ENCODE measurements at places on chromosomes 6 and 20.

DNA sequence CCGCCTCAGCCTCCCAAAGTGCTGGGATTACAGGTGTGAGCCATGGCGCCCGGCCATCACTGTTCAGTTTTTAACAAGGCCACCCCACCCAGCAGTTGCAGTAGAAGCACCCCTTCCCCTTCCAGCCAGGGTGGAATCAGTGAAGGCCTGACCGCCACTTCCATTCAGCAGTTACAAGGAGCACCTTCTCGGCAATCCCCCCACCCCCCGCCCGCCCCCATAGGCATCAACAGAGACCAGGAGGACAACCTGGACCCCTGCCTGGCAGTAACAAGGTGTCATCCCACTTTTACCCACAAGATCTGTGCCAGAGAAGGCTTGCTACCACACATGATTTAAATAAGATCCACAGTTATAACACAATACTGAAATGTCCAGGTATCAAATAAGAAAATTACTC, 23.1 kb downstream of the NCR2 start:
- no peak for DNase-seq

- DNase-seq, result no peak
These were observed 71.8 kb downstream of the SAMD3 start for GRCh38 chr6:130150906-130151305.

DNA sequence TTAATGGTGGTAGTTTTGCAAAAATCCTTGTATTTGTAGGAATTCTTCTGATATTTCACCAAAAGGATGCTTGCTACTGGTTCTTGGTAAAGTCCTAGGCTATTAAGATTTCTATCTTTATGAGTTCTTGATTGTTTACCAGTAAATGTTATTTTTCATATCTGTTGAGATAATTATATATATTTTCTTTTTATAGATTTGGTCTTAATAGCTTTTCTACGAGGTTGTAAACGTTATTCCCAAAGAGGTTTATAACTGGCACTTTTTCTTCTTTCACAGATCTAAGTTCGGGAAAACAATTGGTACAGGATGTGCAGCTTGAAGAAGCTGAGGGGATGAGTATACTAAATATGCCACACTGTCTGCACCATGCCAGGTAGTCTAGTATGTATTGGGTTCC, 55.1 kb upstream of the HBS1L start:
- no peak for DNase-seq

DNA sequence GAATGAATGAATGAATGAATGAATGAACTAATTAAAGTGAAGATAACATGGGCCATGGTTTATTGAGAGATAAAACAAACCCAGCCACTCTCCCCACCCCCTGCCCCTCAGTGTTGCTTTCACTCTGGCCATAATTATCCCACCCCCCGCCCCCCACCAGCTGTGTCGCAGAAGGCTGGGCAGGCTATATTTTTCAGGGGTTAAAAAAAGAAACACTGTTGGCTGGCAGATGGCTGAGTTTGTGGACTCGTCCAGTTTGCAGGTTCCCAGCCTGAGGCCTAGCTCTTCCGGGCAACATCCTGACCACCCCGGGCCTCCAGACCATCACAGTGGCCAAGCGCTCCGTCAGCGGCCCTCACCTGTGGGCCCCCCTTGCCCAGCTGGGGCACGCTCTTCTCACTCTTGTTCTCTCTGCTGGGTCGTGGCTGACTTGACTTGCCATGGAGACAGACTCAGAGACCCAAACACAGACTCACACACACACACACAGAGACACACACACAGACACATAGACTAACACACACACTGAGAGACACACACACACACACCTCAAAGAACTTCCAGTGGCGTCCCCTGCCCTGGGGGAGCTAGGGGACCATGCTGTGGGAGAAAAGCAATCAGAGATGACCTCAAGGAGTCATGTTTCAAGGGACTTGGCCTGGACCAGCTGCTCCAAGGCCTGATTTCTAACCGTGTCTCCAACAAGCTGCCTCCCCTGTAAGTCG, 2.2 kb upstream of the GRM4 start:
- no peak for DNase-seq

Measured in hematopoietic multipotent progenitor cell treated with erythropoietin and hydrocortisone succinate and interleukin-3 and kit ligand, for 6 days (in vitro differentiated cells).